Stimulated activated CD4-positive, alpha-beta T cell treated with anti-CD3 and anti-CD28 coated beads, Interleukin-4, amount 100 ng/mL, for 1 hour (primary cell): ENCODE measurements at places on chromosomes 4 and X.

- peak; percentile 85 for DNase-seq
Observed at GRCh38 chr4:145732895-145733880, 53.2 kb downstream of the C4orf51 start.

GRCh38 chrX:19857131-19857530 is 30.3 kb downstream of the SH3KBP1 start:
- DNase-seq, result no peak

GRCh38 chrX:1086444-1087409 is 125.7 kb downstream of the CRLF2 start:
- DNase-seq, result no peak

GRCh38 chr4:742096-742741 is 36.6 kb downstream of the PCGF3 start:
- no peak for DNase-seq

GRCh38 chr4:183107891-183108459 is 8.9 kb downstream of the WWC2 start:
- no peak for DNase-seq

- no peak for DNase-seq
Observed at GRCh38 chr4:95178938-95179337, 369.8 kb downstream of the UNC5C start.

DNA sequence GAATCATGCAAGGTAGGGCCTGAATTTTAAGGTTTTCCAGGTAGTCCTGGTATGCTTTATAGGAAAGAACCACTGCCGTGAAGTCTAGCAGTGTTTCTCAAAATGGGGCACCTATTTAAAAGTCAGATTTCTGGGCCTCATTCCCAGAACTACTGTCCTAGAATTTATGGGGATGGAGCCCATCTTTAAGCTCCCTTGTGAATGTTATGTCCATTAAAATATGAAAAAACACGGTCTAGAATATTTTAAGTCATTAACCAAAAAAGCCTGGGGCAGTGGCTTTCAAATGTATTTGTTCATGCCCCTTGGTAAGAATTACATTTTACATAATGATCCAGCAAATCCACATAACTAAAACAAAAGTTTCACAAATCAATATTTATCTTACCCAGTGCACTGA is 35.4 kb downstream of the GK start:
- DNase-seq, result no peak

DNA sequence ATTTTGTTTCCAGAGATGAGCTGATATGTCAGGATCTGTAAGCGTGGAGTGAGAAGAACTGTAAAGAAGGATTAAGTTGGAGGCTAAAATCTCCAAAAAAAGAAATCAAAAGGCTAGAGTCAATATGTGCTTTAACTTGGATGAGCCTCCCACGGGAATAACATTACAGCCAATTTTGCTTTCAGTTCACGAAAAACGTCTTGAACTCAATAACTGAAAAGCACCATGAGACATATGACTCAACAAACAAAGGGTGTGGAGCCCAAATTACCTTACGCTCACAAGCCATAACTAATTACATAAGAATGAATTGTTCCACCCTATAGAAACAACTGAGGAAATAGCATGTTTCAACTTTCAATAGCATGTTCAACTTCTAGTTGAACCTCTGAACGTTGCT is 22.3 kb downstream of the TMPRSS11D start:
- DNase-seq, result no peak

DNA sequence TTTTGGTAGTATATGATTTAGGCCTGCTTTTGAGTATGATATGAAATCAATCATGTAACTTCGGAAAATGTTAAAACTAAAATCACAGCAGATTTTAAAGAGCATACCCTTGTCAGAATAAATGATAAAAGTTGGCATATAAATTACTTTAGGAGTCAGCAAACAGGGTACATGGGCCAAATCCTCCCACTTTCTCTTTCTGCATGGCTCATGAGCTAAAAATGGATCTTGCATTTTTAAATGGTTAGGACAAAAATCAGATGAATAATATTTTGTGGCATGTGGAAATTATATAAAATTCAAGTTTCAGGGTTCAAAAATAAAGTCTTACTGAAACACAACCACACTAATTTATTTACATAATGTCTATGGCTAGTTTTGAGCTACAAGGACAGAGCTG is 214.9 kb downstream of the GASK1B start:
- no peak for DNase-seq

DNA sequence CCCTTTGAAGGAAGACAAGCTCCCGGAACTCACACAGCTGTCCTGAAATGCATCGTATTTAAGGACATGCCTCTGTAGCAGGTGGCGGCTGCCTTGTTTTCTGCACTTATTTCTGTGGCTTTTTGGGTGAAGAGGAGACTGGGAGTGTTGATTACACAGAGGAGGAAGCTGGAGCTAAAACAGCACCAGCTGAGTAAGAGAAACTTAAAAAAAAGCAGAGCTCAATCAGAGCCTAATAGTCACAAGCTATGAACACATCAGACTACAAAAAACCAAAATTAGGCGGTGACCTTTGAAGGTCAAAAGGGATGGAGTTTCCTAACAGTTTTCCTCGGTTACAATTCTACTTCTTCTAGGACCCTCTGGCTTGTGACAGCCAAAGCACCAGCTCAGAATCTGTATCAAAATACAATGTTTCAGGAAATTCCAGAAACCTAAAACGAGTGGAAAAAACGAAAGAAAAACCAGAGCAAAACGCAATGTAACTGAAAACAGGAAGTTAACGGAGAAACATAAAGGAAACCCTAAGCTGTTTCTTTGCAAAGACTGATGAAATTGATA is 13.5 kb downstream of the PRKX start:
- no peak for DNase-seq

- DNase-seq, result no peak
Observed at GRCh38 chr4:8506006-8506372, 65.4 kb downstream of the TRMT44 start.
